ENCODE measurements at places on chromosomes 1 and 21.

DNA sequence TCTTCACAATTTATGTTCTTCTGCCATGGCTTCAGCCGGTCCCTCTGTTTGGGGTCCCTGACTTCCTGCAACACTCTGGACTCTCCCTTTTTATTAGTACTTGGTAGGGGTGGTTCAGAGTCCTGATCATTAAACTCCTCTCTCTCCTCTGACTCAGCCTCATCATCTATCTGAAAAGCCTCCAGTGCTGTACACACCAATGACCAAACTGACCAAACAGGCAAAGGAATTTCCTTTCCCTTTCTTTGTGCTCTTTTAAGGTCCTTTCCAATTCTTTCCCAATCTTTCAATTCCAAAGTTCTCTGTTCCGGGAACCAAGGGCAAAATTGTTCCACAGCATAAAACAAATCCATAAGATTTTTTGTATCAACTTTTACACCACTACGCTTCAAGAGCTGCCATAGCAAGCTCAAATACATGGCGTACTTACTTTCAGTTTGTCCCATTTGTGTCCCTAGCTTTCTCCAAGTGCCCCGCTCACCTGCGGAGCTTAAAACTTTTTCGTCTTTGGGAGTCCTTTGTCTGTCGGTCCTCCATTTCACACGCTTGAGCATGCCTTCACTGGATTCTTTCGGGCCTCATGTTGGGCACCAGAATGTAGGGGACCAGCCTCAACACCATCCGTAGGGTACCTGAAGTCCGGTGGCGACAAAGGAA is 9.6 kb downstream of the DAP3 start:
- no peak for DNase-seq

DNA sequence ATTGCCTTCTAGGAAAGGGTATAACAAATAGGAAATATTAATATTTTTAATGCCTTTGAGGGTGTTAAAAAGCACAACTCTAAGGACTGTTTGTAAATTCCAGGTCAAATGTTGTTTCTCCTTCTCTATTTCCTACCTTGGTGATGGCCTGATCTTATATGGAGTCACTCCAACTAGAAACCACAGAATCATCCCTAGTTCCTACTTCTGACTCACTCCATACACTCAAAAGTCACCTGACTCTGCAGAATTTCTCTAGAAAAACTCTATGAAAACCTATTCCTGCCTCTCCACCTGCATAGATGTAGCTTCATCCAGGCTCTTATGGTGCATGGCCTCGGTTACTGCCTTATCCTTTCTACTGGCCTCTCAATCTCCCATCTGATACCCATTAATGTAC is 14.5 kb downstream of the RGS4 start:
- DNase-seq = no peak

DNA sequence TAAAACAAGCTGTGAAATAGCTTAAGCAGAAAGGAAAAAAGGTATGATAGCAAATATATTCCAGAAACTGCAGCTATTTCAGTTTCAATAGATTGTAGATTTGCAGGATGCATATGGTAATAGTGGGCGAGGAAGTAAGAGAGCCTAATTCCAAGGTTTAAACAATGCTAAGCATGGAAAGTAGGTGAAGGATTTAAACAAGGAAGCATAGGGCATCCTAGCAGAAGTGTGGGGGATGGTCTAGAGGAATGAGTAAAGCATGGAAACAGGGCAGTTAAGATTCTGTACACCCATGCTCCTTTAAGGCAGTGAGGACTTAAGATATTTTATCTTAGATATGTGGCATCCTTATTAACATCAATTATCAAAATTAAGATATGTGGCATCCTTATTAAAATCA is 2.6 kb downstream of the IVNS1ABP start:
- DNase-seq = no peak

DNA sequence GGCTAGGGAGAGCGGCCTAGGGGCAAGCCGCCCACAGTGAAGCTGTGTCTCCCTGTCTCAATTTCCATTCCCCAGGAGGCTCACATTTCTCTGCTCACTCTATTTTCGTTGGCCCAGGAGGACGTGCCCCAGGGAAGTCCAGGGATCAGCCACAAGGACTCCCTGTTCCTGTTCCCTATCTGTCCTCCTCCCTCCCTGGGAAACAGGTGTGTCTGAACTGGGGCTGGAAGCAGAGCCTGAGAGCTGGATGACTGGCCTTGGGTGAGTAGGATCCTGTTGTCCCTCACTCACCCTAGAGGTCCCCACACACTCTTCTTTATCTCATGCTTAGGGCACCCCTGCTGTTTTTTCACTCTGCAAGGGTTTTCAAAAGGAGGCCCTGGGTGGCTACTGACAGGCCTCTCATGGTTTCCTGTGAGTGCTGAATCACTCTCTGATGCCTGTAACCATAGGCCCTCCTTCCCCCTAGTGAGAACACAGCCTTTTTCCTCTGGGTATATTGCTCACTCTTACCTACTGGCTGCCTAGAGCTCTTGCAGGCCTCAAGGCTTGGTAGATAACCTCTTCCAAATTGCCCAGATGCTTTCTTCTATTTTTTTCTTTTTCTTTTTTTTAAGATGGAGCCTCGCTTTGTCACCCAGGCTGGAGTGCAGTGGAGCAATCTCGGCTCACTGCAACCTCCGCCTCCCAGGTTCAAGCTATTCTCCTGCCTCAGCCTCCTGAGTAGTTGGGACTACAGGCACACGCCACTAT is 3.3 kb upstream of the UTP11 start:
- peak; percentile 77 for DNase-seq

GRCh38 chr1:30283199-30283962 is 440.0 kb downstream of the MATN1 start:
- no peak for DNase-seq

DNA sequence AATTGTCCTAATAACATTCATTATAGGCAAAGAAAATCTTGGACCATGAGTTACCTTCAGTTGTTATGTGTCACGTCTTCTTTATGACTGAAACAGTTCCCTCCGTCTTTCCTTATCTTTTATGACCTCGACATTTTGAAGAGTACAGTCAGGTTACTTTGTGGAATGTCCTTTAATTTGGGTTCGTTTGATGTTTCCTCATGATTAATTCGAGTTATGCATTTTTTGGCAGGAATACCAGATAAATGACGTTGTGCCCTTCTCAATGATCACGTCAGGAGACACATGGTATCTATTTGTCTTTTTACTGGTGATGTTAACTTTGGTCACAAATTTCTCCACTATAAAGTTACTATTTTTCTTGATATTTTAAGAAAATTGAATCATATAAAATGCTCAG is 17.3 kb upstream of the KLF17 start:
- no peak for DNase-seq

DNA sequence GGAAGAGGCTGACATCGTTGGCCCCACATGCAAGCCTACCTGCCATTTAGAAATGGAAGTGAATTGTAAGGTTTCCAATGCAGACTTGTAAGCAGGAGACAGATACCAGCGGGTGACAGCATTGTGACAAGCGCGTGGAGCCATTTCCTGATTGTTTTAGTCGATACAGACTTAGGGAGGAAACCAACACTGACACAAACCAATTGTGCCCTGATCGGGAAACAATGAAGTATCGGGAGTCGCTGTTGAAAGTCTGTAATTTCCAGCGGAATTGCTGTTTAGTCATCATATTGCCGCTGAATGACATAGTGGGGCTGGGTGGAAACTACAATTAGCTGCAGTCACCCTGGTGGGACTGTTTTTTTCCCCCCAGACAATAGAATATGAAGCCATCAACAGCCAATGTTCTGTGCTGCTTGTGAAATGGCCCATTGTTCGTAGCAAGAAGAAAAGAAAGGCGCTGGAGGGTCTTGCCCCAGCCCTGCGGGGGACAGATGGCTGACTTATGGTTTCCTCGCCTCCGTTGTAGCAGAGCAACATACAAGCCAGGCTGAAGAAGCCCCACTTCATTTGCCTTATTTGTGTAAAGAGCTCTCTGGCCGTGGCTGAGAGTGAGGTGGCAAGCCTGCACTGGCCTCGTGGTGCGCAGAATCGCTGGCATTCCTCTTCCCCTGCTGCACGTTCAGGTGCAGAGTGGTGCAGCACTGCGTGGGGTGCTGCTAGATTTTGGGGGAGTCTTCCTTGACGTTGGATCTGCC is 462.7 kb downstream of the CAMTA1 start:
- no peak for DNase-seq

DNA sequence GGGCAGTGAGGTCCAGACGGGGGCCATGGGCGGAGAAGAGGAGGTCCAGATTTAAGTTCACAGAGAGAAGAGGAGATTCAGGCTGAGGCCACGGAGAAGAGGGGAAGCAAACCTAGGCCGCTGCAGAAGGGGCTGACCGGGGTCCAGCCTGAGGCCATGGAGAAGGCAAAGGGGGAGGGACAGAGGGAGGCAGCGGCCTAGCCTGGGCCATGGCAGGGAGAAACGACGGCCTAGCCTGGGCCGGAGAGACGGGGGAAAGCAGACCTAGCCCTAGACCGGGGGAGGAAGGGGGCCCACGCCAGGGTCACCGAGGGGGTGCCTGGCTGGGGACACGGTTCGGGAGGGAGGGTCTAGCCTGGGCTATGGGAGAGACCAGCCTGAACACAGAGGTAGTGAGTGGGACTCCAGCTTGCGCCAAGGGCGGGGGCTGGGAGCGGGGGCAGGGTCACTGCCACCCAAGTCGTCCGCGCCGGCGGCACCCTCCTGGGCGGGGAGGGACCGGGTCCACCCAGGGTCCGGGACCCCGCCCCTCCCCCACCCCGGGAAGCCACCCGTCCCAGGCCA is 459 bp downstream of the CAPZB start:
- DNase-seq = no peak

- no peak for DNase-seq
Observed at GRCh38 chr1:238606457-238606856, 715.7 kb upstream of the ZP4 start.

DNA sequence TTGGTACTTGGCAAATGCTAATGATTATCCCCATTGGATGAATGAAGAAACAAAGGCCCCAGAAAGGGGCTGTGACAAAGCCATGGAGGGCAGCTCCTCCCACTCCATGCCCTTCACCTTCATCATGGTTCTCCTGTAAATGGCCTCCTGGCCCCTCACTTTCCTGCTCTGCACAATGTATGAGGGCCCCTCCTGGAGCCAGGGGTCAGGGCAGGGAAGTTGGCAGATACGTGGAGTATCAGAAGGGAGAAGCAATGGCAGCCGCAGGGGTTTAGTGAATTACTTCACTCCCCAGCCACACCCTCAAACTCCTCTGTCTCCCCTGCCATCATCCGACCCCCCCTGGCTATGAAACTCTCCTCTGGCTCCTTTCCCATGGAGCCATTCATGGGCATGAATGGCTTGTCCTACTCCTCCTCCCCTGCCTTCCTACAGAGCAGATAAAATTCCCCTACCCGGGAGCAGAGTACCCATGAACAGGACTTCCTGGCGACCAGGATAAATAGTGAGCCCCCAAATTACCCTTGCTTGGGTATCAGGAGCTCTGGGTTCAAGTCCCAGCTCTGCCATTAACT is 86.3 kb downstream of the CAMK2N1 start:
- DNase-seq = no peak

DNA sequence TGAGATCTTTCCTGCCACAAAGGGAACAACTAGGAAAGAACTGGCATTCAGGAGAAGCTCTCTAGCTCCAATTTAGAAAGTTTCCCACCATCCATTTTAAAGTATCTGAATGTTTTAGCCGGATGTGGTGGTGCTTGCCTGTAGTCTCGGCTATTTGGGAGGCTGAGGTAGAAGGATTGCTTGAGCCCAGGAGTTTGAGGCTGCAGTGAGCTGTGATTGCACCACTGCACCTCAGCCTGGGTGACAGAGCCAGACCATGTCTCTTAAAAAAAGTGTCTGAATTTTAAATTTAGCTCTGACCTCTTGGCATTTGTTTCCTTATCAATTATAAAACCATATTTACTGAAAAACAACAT is 67.2 kb downstream of the RPAP2 start:
- DNase-seq = no peak

DNA sequence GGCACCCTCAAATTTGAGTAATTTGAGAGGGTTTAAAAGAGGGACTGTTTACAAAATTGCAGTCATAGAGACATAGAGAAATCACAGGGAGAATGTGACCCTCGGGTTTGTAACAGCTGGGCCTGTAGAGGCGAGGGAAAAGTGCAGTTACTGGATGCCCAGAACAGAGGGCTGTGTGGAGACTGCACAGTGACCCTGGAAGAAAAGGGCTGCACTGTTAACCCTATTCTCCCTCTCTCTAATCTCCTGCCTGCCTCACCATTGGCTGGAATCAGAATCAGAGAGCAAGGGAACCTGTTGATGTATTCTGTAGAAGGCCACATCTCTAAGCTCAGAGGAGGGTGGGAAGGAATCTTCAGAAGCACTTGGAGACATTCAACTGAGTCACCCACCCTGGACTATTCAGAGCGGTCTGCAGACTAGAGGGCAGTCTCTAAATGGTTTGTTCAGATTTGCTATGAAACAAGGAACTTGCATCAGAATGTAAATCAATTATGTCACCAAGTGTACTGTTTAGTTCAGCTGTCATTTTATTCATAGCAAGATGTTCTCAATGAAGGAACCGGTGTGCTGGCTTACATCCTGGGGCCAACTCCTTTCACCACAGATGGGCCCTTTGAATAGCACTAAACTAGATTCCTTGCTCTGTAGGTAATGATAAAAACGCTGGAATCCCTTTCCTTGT is 132.2 kb upstream of the HOOK1 start:
- DNase-seq = no peak

DNA sequence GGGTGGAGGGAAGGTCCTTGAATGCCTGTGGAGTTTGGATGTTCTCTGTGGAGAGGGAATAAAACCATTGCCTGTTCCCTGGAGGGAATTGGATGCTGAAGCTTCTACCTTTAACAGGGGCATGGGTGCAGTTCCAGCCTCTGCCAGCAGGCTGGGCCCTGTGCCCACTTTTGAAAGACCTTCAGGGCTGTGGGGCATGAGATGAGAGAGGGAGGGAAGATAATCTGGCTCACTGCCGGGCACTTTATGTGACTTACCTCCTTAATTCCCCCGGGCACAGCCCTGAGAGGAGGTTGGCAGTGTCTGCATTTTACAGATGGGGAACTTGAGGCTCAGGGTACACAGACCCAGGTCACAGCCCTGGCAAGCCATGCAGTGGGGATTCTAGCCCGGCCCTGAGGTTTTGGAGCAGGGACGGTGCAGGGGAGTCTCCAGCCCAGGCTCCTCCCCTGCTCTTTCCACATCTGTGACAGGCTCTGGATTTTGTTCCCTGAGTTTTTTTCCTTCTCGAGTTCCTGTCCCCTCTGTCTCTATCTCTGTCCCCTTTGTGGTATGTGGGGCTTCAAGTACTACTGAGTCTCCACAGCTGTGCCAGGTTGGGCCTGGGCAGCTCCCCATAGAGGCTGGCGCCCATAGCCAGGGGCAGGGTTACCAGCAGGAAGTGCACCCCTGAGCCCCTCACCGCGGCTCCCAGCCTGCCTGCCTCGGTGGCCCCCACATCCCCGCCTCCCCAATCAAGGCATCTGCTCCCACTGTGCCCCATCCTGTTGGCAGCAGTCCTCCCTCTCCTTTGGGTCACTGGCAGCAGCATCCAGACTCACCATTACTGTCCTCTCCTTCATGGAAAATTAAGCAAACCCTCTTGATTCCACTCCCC is 14.0 kb upstream of the THEMIS2 start:
- DNase-seq = peak; percentile 82

DNA sequence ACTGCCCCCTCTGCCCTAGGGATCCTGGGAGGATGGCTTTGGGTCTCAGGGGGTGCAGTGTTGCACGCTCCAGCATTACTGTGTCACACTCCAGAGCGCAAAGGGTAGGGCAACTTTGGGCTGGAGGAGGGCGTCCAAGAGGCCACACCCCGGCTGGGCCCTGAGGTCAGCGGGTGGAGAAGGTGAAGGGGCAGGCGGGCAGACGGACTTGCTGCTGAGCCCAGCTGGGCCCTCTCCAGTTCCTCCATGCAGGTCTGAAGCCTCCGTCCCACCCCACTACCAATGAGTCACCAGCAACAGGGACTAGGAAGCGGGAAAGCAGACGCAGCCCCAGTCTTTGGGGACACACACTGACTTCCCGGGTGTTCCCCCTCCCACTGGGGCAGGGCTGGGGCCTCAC is 116.0 kb downstream of the CASZ1 start:
- DNase-seq = no peak
